ENCODE measurements at places on chromosomes 5 and 9. TPM values are rescaled to one million over a fixed set of nuclear protein-coding genes. Genes with fewer than 3 reads are reported as not detected.

TMEM215 gene
- total RNA-seq: not detected

DNA sequence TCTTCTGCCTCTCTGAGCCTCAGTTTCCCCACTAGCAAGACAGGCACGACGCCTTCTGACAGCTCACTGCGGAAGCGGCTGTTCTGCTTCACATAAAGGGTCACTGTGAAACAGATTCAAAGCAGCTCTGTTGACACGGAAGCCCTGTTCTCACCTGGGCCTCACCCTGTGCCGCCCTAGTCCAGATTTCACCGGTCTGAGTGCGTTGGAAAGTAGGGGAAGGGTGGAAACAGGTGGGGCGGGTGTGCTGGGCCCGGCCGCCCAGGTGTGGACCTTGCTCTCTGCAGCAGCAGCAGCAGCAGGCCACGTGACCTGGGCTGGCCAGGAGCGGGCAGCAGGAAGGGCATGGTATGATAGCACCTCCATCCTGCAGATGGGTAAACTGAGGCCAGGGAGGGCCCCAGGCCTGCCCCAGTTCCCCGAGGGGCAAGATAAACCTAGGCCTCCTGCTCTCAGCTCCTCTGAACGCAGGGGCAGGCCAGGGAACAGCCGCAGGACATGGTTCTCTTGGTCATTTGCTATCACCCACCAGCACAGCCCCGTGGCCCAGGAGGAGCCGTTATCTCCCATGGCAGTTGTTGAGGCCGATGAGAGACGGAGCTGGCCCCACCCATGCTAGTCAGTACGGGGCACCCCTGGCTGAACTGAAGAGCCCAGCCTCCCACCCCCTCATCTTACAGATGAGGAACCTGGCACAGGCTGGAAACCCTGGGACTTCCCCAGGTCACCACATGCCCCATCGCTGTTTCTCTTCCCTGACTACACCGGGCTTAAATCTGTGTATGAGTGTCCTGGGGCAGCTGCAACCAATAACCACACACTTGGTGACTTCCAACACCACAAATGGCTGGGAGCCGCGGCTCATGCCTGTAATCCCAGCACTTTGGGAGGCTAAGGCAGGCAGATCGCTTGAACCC, 12.1 kb downstream of the PTGES2 start:
- peak; percentile 83 for DNase-seq

- no peak for DNase-seq
These were observed 68.0 kb downstream of the FGF10 start for GRCh38 chr5:44321144-44321725.

MYO10 gene
- total RNA-seq: 14.8 TPM

Data from HepG2 (cell line).